Stimulated activated CD4-positive, alpha-beta T cell treated with anti-CD3 and anti-CD28 coated beads, TNF-alpha, amount 100 ng/mL, for 24 hours (primary cell): ENCODE measurements at places on chromosomes 13 and 19.

DNA sequence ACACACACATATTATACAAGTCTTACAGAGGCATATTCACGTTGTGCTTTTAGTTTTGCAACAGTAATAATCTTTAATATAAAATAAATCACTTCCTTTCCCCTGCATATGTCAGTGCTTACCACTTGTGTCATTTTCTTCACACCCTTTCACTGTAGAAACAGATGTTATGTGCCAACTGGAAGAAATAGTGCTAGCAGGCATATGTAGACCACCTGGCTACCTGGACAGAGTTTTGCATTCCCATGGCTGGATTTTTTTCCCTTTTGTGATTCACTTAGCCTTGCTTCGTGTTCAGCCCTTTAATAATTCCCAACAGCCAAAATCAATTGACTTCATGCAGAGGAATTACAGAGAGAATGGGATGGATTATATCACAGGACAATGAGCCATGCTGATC, 399.1 kb upstream of the SPRY2 start:
- no peak for DNase-seq

- DNase-seq: no peak
Observed at GRCh38 chr19:33427801-33428626, 54.5 kb downstream of the CEBPG start.

DNA sequence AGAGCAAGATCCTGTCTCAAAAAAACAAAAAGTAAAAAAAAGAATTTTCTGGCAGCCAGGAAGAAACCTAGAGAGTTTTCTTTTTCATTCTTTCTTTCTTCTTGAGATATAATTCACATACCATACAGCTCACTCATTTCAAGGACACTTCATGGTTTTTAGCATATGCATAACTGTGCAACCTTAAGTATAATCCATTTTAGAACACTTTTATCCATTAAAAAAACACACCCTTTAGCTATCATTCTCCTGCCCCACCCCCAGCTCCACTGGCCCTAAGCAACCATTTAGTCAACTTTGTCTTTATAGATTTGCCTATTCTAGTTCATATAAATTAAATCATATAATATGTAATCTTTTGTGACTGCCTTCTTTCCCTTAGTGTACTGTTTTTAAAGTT, 8.1 kb upstream of the IPO5 start:
- DNase-seq: no peak

- no peak for DNase-seq
Observed at GRCh38 chr13:90591260-90591926, 756.1 kb upstream of the MIR17HG start.

GRCh38 chr13:39499604-39500003, 103.4 kb downstream of the LHFPL6 start:
- DNase-seq: no peak

GRCh38 chr19:11208561-11209471, 11.5 kb upstream of the KANK2 start:
- no peak for DNase-seq
